Epithelial cell of proximal tubule (primary cell): ENCODE measurements at places on chromosomes 12 and 14.

GRCh38 chr12:27193854-27194544, 50.1 kb upstream of the STK38L start:
- DNase-seq: no peak

- DNase-seq: no peak
These were observed 171.1 kb downstream of the DACT1 start for GRCh38 chr14:58808828-58809227.

GRCh38 chr14:55129428-55130195, 560 bp downstream of the LGALS3 start:
- no peak for DNase-seq

- no peak for DNase-seq
These were observed 101.4 kb upstream of the RTL1 start for GRCh38 chr14:101004954-101005353.

- peak; percentile 22 for DNase-seq
These were observed 137.3 kb downstream of the MSRB3 start for GRCh38 chr12:65415826-65416225.

- no peak for DNase-seq
These were observed 381.3 kb downstream of the TMTC2 start for GRCh38 chr12:83067981-83068380.

GRCh38 chr12:80698847-80699542, 8.4 kb upstream of the MYF6 start:
- DNase-seq: no peak
